Activated naive CD4-positive, alpha-beta T cell treated with anti-CD3 and anti-CD28 coated beads, Interleukin-2, amount 50 U/mL, for 72 hours (primary cell): ENCODE measurements at places on chromosomes 12 and 14.

GRCh38 chr14:42000450-42000849, 393.8 kb downstream of the LRFN5 start:
- no peak for DNase-seq

- DNase-seq, result no peak
These were observed 67.4 kb downstream of the DDX51 start for GRCh38 chr12:132076711-132077110.

DNA sequence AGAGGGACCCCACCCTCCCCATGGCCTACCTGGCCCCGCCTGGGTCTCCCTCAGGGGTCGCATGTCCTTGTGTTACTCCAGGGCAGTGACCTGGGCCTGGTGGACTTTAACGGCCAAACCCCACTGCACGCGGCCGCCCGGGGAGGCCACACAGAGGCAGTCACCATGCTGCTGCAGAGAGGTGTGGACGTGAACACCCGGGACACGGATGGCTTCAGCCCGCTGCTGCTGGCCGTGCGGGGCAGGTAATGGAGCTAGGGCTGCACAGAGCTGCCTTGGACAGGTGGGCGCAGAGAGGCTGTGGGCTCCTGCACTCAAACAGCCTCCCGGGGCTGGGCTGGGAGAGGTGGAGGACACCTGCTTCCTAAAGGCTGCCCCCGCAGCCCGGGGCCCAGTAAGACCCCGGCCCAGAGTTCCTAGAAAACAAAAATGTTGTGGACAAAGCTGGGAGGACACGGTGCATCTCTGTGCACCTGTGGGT, 21.6 kb downstream of the ASPG start:
- no peak for DNase-seq

DNA sequence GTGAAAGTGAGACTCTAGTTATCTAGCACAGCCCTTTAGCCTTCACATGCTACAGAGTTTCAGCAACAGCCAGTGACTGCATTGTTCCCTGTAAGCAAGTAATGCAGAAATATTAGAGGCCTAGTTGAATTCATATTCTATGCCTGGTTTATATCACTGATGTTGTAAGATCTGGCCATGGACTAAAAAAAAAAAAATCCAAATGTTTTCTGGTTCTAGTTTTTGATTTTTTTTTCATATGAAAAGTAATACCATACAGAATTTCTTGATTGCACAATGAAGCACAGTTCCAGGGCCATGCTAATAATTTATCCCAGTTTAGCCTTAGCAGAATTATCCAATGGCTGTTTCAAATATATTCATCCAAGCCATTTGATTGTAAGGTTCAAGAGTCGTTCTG, 341.5 kb upstream of the DDHD1 start:
- no peak for DNase-seq

DNA sequence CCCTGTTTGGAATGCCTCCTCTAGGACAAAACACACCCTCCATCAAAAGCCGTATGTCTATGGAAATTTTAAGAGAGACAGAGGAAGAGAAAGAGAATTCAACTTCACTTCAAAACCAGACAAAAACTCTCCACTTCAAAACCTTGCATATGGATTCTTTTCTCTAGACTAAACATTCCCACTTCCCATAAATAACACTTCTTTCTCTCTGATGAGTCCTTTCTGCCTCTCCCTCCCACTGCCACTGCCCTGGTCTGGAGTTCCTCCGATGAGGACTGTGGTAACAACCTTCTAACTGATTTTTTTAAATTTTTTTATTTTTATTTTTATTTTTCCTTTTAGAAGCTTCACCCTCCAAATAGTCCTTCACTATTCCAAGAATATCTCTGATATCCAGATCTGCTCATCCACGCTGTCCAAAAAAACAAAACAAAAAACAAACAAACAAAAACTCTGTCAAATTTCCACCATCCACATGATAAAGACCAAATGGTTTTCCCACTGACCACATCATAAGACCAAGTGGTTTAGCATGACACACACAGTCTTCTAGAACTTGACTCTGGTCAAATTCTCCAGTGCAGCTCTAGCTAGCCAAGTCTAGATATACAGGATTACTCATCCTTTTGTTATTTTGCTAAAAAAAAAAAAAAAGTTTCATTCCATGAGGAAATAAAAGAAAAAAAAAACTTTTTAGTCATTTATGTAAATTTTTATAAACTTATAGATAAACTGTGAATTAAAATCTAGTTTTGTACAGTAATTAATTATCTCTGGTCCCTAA, 256.0 kb downstream of the PPFIA2 start:
- no peak for DNase-seq

- no peak for DNase-seq
These were observed 118.7 kb upstream of the PTPRQ start for GRCh38 chr12:80325167-80325959.

DNA sequence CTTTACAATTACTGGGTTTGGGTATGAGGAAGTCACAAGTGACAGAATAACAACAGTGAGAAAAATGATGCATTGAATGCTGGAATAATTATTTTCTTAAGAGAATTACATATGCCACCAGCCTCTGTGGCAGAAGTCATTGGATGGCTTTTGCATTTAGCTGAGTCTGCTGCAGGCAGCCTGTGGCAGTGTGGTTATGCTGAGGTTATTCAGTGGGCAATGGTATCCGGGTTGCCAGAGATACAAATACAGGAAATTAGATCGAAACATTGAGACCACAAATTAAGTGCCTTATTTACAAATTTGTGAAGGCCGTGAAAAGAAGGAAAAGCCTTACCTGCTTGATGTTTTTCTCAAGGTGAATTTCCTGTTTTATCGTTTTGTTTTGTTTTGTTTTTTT, 1050.0 kb downstream of the GALC start:
- DNase-seq, result no peak

DNA sequence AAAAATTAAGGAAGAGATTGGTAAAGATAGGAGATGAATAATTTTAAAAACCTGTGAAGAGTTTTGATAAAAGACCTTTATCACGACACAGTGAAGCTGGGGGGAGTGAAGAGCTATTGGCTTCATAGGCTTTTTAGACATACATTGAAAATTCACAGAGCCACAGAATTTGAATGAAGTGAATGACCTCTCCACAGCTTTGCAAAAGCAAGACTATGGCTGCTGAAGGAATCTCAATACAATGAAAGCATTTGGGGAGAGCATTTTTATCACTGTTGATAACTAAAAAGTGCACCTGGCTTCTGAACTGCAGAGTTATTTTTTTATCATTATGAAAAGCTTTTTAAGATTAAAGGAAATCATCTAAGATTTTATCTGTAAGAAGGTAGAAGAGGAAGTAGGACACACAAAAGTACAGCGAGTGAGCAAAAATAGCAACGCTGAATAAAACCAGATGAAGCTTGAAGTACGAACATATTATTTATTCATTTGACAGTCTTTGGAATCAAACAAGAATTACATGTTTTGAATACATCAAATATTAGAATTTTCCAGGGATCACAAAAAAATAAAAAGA, 317.5 kb downstream of the KCNC2 start:
- no peak for DNase-seq

- no peak for DNase-seq
These were observed 488.5 kb upstream of the TBX3 start for GRCh38 chr12:115172521-115172920.

DNA sequence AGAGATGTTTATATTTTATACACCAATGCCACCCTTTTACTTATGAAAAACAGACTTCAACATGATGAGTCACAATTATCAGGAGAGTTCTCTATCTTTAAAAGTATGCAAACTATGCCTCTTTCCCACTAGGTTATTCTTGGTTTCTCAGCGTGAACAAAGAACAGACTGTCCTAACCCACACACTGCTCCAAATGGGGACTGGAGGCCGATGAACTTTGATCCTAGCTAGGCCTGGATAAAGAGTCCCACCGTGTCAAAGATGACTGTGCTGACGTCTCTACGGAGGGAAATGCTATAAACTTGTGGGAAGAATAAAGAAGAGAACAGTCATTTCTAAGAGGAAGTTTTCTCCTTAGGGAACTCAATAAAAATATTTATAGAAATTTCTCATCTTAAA, 160.1 kb downstream of the EPS8 start:
- no peak for DNase-seq

- no peak for DNase-seq
These were observed 30.9 kb downstream of the ERGIC2 start for GRCh38 chr12:29350080-29350479.

DNA sequence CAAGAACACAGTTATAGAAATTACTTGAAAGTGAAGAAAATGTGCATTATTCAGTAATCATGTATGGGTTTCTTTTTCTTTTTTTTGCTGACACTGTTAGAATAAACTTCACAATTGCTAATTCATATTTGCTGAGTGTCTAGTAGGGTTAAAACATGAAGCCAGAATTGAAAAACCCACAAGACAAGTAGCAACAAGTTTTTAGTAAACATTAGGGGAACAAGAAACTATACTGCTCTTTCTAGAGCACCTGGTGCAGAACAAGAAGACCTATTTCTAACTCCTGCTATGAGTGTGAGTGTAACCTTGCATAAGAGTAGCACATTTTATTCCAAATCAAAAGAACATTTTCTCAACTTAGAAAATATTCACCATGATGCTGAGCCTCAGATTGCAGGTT, 83.2 kb downstream of the ITPR2 start:
- no peak for DNase-seq

DNA sequence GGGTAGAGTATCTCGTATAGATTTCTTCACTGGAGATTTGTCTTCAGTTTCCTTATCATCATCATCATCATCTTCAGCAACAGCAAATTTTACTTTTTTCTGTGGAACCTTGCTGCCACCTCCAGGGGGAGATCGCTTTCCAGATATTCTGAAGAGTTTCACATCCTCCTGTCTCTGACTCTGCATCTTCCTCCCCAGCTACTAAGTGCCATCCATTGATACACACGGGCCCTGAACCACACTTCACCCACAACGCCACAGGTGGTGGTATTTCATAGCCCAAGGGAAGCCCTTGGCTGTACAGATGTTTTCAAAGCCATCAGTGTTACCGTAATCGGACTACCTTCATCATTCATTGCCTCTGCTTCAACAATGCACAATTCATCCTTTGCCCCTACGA, 82.2 kb downstream of the PPP2R5C start:
- peak; percentile 40 for DNase-seq

DNA sequence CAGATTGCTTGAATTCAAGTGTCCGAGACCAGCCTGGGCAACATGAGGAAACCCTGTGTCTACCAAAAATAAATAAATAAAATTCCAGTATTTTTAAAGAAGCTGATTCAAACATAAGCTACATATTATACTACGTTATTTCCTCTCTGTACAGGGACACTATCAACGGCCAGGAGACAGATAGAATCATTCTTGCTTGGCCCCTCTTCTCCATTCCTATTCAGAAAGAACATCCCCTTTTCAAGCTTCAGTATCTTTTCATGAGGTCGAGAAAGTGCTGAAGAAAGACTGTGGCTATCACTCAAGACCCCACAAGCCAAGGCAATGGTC, 314 bp upstream of the DHRS7 start:
- no peak for DNase-seq

- no peak for DNase-seq
These were observed 89.3 kb downstream of the FIGNL2 start for GRCh38 chr12:51759175-51759574.

- DNase-seq, result no peak
These were observed 30.4 kb downstream of the RTL1 start for GRCh38 chr14:100873096-100873482.

- DNase-seq, result no peak
These were observed 13.7 kb upstream of the PLEKHH1 start for GRCh38 chr14:67519406-67519805.
